ENCODE measurements at places on chromosomes 2 and 18.

GRCh38 chr2:193476171-193476800 lies 1281.6 kb upstream of the TMEFF2 start:
- no peak for DNase-seq

DNA sequence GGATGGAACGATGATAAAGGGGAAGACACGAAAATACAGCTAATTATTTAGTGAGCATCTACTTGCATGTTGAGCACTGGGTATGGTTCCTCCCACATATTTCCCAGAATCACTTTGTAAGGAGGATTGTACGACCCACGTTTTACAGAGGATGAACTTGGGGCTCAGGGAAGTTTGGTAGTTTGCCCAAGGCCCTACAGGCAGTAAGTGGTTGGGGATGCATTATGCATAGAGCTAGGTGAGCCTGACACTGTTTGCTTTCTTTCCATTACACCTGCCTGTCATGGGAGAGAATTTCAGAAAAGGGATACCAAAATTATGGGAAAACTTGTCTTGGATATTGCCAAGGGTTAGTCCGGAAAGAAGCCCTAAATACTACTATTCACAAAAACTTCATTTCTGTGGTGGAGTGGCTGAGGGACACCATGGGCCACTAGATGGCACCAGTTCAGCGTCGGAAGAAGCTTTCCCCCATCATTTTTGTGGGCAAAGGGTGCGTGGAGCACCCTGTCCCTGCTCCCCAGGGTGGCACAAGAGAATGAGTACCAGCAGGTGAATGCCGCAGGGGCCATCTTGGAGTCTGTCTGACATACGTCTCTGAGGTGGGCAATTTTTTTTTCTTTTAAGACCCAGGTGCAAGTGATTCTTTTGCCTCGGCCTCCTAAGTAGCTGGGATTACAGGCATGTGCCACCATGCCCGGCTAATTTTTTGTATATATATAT lies 23.5 kb upstream of the C18orf32 start:
- DNase-seq: no peak

DNA sequence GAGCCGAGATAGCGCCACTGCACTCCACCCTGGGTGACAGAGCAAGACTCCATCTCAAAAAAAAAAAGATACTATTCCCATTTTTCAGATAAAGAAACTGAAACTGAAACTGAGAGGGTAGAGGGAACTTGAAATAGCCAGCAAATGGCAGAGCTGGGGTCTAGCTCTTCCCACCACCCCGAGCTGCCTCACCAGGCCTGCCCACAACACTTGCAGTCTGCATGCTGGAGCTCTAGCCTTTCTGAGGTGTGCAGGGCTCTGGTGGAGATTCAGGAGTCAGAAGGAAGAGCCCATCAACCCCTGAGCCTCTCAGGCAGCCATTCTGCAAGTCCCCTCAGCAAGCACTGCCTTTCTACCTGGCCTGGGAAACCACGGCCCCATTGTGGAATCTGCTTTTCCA lies 14.3 kb downstream of the EDAR start:
- DNase-seq: no peak

DNA sequence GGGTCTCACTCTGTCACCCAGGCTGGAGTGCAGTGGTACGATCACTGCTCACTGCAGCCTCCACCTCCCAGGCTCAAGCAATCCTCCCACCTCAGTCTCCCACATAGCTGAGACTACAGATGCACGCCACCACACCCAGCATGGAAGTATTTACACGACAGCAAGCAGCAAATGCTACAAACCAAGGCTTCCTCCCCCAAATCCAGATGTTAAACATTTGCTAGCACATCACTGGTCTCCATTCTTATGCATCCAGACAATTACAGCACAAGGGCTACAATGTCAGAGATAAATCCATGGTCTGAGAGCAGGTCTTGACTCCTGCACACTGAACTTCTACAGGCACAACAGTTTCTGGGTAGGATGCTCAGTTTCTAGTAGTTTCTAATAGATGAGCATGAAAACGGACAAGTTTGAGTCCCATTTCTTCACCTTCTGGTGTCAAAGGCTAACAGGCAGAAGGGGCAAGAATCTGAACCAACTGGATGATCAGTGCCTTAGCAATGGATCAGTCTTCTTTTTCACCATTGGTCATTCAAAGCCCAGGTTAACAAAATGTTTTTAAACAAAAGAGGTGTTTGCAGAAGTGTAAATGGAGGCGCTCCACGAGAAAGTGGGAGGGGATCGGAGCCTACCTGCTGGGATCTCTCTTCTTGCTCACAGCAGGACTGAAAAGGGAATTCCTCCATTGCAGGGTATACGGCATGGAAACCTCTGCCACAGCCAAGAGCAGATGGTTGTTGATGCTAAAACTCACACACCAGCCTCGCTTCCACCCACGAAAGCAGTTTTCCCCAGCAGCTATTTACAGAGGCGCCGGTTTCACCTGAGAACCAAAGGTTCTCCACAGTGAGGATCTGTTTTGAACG lies 135.0 kb upstream of the ARL4C start:
- DNase-seq: no peak

- no peak for DNase-seq
These were observed 53.3 kb downstream of the LONRF2 start for GRCh38 chr2:100268986-100269385.

- DNase-seq: no peak
These were observed 433 bp downstream of the ZFP36L2 start for GRCh38 chr2:43225788-43226557.

DNA sequence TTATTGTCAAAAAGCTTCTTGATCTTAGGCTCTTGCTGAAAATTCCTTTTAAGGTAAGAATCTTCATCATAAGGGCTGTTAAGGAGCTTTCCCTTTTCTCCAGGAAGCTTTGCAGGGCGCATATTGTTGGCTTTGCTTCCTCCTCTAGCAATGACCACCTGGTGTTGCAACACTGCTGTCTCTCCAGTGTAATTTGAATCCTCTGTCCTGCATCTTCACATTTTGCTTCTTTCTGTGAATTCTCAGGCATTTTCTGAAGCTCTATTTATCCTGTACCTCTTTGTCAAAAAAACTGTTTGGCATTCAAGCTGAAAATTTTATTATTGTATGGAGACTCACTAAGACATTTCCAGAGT lies 533.1 kb upstream of the CHAC2 start:
- DNase-seq: no peak

DNA sequence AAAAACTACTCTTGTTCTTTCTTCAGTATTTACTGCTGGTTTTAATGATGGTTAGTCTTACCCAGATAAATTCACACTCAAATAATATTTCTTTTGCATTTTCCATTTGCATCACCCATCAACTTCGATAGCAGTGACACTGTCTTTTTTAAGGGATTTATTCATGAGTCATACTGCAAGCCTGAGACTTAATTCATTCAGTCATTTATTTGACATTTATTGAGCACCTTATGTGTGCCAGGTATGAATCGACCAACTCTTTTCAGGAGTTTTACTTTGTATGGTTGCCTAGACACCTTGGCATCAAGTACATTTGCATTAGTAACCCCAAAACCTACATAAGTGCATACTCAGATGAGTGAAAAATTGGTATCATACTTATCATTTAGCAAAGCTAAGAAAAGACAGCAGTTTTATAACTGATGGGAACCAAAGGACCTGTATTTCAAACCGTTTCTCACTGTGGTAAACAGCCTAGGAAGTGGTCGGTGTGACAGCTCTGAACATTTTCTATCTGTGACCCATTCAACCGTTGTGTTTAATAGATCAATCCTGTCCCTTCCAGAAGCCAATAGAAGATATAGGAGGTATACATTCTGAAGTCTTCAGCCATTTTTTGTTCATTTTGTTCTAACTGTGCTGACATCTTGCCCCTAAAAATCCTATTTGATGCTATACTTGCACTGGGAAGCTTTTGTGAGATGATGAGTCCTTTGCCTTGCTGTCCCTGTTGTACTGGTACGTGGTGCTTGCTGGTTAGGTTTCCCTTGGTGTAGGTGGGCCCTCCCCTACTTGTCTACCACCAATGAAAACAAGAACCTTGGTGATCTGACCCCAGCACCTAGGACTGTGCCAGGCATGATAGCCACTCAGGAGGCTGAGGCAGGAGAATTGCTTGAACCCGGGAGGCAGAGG lies 484.7 kb upstream of the RAB12 start:
- DNase-seq: no peak

- no peak for DNase-seq
These were observed 179.0 kb downstream of the SMAD7 start for GRCh38 chr18:48771641-48772375.

DNA sequence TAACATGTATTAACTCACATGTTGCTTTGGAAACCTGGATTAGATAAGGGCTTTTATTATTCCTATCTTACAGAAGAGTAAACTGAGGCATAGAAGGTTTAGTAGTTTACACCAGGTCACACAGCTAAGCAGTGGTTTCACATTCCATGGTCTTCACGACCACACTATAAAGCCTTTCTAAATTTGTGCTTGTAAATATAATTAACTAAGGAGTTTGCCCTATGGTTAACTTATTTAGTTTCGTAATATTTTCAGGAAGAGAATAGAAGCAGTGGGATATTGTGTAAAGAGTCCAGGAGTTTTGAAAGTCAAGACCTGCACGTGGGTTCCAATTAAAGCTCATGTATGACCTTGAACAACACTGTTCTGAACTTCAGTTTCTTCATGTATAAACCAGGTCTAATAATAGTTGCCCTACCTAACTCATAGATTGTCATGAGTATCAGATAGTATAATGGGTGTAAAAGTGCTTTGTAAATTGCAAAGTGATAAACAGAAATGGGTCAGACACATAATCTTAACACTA lies 19.5 kb upstream of the SOS1 start:
- DNase-seq: no peak

DNA sequence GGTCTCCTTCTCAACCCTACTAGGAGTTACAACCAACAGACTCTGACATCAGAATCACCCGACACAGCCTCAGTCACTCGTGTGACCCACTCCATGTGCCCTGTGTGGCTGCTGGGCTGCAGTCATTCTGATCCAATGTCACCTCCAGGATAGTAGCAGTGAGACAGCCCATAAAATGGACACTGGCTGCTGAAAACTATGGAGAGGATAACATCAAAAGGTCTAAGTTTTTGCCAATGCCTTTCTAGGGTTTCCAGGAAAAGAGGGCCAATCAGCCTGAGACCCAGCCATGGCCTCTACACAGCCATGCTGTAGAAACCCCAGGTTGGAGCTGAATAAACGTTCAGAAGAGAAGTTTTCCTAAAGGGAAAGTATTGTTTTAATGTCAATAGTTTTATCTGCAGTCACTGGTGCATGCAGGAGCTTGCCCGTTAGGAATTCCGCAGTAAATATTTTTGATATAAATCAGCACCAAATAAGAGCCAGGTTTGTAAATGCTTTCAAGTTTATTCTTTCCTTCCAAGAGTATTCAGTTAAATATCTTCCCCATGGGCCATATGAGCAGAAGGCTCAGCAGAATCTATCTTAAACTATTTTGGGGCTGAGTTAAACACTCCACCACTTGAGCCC lies 92.2 kb upstream of the PID1 start:
- no peak for DNase-seq

GRCh38 chr18:54209471-54210180 lies 14.8 kb downstream of the MBD2 start:
- no peak for DNase-seq

- no peak for DNase-seq
These were observed 76.9 kb downstream of the MYT1L start for GRCh38 chr2:2254206-2254605.

GRCh38 chr2:161609930-161610329 lies 14.3 kb upstream of the SLC4A10 start:
- no peak for DNase-seq
